ENCODE measurements at places on chromosomes 4 and X.

- no peak for DNase-seq
Observed at GRCh38 chr4:832536-832935, 6.6 kb upstream of the CPLX1 start.

GRCh38 chr4:46274717-46275116 lies 115.2 kb downstream of the GABRA2 start:
- no peak for DNase-seq

DNA sequence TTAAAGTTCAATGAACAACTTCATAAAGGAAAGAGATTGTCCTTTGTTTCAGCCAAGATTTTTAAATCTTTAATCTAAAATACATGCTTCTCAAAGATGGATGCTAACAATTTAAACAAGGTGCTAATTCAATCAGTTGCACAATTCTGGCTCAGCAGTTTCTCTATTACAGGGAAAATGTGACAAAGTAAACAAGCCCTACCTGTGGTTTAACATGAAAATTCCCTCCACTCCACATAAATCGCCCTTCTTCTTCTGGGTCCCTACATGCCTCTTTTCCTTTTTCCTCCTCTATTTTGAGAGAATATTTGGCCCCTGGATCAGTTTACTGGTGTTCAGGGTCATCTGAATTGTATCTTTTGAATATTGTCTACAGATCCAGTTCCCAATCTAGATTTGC lies 80.6 kb downstream of the FRYL start:
- DNase-seq: no peak

DNA sequence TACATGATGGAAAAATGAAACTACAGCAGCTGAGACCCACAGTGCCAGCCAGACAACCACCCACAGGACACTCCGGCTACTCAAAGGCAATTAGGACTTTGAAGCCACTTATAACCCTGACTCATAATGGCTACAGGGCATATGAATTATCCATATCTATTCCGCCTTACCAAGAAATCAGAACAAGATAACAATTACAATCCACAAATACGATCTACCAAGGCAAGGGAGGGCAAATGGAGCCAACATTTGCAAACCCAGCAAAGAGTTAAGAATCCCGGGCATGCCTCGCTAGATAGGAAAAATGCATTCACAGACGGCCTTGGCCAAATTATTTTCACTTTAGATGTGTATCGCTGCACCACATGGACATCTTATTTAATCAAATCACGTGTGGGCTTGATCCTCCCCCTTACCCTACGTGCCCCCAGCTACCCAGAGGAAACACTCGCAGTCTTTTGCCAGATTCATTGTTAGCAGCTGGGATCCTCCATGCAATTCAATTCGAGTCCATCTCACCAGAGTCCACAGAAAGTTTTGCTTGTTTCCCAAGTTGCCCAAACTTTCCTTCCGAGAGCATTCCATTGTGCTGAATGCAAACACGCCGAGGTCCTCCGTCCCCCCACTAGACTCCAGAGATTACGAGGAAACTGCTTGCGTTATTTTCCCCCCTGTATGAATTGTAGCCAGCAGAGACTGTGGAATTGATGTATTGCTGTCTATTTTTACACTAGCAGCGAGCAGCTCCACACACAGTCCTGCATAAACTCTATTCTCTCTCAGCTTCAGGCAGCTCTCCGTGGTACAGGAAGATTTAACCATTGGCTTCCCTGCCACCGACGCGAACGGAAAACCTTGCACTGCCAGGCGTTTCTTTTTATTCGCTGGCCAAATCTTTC lies 1.2 kb downstream of the PPARGC1A start:
- no peak for DNase-seq

DNA sequence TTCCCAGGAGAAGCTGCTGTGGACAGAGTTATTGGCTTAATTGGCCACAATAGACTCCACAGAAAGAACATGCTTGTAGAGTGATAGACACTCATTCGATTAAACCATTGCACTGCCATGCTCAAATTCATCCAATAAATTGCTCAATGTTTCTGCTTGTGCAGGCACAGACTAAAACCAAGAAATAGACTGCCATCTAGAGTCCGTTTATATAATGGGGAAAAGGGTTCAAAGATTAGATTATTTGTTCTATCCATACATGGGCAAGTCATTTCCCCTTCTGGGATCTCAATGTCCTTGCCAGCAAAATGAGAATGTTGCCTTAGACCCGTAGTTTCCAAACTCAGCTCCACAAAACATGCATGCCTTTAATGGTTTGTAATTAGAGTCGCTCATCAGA lies 8.7 kb downstream of the SMIM10 start:
- no peak for DNase-seq

DNA sequence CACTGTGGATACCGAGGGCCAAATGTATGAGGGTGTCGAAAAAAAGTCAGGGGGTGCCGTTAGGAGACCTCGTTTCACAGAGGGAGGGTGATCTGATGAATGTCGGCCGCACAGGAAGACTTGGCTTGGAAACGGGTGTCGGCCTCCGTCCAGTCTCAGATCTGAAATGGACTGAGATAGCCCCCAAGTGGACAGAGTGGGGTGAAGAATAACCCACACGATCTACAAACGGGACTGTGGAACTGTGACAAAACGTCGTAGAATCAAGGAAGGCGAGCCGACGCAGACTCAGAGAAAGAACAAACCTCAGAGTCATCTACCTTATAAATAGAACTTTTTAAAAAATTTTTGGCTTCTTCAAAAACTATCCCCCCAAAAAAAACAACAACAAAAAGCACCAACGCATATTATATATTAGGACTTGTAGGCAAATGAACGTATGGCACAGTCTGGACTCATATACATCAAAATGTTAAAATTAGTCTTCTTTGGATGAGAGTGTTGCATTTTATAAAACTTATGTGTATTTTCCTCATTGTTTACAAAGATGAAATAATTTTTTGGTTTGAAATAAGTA lies 63.8 kb upstream of the IRF2 start:
- DNase-seq: peak; percentile 39

GRCh38 chrX:12874581-12874980 lies 7.7 kb downstream of the TLR7 start:
- no peak for DNase-seq

- no peak for DNase-seq
Observed at GRCh38 chr4:73662709-73663546, 42.7 kb upstream of the RASSF6 start.

Measured in stimulated activated CD4-positive, alpha-beta T cell treated with anti-CD3 and anti-CD28 coated beads, TNF-alpha, amount 100 ng/mL, for 1 hour (primary cell).